ENCODE measurements at places on chromosomes 1 and 21.

GRCh38 chr21:29904359-29905282 lies 35.2 kb downstream of the GRIK1 start:
- peak; percentile 5 for DNase-seq

GRCh38 chr1:41381692-41382479 lies 20.7 kb downstream of the FOXO6 start:
- DNase-seq, result no peak

GRCh38 chr1:237186675-237187074 lies 144.7 kb downstream of the RYR2 start:
- no peak for DNase-seq

DNA sequence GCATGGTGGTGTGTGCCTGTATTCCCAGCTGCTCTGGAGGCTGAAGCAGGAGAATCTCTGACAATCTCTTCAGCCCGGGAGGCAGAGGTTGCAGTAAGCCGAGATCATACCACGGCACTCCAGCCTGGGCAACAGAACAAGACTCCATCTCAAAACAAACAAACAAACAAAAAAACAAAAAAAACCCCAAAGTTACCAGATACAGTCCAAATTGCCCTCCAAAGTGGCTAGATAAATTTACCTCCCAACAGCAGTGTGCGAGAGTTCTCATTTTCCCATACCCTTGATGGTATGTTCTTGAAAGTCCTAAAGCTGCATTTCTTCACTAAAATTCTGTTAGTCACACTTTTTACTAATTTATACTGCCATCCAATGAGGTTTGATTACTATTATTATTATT lies 3.0 kb upstream of the OTUD3 start:
- DNase-seq, result no peak

All from SJCRH30 (cell line).